Stimulated activated CD8-positive, alpha-beta memory T cell treated with anti-CD3 and anti-CD28 coated beads, Interleukin-7, amount 100 ng/mL, for 24 hours (primary cell): ENCODE measurements at places on chromosomes 3 and 15.

DNA sequence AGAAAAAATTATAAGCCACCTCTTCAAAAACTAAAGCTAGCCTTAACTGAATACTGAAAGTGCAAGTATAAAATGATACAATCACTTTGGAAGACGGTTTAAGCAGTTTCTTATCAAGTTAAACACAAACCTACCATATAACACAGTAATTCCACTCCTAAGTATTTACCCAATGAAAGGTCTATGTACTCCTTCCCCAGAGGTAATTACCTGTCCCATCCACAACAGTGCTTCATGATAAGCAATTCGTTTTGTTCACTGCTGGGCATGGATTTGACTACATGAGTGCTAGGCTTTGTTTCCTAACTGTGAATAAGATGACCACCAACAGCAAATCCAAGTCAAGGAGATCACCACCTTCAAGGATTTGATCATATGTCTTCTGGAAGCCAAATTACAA lies 4.3 kb downstream of the COX5A start:
- no peak for DNase-seq

DNA sequence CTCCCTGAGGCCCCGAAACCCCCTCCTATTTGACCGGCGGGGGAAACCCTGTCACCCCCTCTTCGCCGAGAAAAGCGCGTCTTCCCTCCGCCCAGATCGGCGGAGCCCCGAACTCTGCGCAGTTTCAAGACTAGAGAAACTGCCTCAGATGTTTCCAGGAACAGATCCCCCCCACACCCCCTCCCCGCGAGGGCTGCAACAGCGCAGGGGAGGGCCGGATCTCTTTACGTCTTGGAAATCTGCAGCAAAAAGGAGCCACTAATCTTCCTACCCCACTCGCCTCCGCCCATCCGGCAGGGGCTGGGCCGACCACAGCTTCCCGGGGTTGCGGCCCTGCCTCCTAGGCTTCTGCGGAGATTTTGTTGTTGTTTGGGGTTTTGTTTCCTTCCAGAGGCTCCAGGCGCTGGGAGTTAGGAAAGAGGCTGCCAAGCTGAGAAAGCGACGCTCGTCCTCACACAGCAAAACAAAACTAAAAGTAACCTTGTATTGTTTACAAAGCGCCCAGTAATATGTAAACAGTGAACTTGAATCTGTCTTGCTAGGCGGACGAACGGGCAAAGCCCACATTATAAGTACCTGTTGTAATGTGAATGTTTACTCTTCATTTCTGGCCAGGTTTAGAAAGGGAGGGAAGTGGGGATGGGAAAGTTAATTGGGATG lies 2.2 kb downstream of the FOXB1 start:
- DNase-seq = no peak

DNA sequence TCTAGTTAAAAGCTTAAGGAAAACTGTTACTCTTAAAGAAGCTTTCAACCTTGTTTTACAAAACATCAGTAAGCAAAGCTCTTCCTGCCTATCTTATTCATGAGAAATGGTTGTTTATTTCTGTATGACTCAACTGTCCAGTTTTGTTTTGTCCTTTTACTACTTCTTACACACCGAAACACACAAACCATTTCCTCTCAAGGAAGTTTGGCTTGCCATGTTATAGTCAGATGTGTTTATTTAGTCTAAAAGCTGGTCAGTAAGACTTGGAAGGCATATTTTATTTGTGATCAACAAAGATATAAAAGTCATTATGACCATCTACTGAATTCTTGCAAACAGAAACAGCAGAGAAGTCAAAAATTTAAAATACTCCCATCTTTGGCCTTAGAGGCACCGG lies 53.2 kb upstream of the RBSN start:
- no peak for DNase-seq

DNA sequence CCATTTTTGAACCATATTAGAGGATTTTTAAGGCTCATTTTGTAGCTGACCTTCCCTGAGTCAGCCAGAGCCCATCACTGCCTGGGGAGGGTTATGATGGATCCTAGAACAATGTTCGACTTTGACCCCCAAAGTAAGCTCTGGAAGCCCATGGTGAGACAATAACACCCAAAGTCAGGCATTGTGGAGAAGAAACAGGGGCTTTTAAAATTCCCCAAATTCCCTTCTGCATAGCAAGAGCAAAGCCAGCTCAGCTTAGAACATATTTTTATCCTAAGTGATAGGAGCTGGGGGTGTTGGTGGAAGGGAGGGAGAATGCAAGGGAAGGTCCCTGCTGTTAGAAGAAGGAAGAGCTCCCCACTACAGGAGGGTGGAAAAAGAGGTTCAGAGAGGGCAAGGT lies 4.0 kb downstream of the ITGA11 start:
- DNase-seq = no peak

DNA sequence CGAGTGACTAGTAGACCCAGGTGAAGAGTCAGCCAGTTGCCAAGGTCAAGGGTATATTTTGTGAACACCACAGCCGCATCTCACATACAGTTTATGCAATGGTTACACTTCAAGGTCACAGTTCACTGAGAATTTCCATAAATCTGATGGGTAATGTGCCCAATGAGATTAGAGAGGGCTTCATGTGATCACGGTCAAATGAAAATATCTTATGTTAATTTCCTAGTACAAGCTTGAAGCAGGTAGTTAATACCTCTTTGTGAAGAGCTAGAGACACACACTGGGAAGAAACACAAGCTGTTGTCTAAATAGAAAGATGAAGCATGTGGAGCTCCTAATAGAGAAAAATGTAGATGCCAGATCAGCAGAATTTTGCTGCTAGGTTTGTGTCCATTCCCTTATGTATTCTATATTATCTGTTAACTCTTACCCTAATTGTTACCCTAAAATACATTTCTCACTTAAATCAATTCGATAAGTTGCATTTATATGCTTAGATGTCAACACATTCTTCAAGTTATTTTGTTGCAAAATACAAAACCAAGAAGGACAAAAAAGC lies 136.0 kb downstream of the NR2F2 start:
- no peak for DNase-seq

DNA sequence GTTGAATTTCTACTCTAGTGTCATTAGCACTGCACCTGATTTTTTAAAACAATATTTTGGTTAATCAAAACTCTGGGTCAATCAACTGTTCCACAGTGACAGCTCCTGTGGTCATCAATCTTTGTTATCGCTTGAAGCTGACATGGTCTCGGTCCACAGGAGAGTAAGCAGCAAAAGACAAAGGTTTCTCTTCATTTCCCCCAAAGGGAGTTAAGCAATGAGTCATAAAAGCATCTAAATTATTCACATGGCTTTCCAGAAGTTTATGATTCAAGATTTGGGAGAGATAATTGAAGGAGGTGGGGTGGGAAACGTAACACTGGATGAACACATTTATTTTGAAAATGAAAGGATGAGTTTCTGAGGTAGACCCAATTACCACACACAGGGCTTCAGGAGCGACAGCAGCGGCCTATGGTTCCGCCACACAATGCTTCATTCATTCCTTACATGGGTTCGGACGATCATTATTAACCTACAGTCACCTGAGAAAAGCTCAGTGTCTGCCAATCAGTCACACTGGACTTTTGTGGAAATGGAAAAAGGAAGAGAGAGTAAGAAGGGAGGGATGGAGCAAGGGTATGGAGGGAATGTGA lies 505.1 kb downstream of the FHIT start:
- no peak for DNase-seq

DNA sequence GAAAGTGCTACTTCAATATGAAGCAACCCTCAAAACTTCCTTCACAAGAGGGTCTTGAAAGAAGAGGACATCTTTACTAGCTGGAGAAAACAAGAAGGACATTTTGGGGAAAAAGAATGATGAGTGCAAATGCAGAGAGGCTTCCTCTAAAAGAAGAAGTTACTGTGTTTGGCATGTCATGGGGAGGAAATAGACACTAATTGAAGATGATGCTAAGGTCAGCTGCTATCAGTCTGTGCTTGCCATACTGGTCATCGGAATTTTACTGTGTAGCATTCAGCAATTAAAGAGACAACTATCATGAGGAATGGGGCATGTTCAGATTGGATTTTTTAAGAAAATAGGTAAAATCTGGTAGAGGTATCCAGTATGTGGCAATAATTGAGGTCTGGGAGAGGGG lies 60.0 kb downstream of the THRB start:
- DNase-seq = no peak

DNA sequence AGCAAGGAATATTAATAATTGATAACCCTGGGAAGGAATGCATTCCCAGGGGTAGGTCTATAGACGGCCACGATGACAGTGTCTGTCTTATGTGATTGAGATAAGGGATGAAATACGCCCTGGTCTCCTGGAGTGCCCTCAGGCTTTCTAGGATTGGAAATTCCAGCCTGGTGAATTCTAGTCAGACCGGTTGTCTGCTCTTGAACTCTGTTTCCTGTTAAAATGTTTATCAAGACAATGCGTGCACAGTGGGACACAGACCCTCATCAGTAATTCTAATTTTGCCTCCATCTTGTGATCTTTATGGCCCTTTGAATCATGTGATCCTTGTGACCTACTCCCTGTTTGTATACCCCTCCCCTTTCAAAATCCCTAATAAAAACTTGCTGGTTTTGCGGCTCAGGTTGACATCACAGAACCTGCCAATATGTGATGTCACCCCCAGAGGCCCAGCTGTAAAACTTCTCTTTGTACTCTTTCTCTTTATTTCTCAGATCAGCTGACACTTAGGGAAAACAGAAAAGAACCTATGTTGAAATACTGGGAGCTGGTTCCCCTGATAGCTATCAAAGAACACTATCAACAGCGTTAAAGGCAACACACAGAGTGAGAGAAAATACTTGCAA lies 183.3 kb downstream of the PDE8A start:
- no peak for DNase-seq

GRCh38 chr15:90222547-90222946 lies 11.2 kb downstream of the CIB1 start:
- no peak for DNase-seq

GRCh38 chr3:105688821-105689220 lies 180.0 kb downstream of the CBLB start:
- no peak for DNase-seq

- DNase-seq = no peak
Measured at GRCh38 chr3:198070871-198071270, 110.9 kb downstream of the LMLN start.

GRCh38 chr15:85752124-85752475 lies 42.6 kb downstream of the KLHL25 start:
- DNase-seq = no peak

DNA sequence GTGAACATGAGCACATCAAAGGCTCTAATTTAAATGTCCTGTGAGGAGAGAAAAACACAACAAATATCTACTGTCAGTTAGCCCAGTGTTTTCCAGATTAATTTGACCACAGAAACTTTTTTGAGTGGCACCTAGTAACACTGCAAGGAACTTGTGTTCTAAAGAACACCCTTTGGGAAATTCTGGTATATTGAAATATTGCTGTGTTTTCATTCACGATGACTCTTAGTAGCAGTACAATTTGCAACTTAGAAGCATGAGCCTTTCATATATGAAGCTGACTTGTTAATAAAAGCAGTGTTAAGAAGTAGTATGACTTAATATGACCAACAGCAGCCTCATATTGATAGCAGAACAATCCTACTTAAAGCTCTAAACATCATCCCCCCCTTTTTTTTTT lies 32.0 kb downstream of the B3GALNT1 start:
- no peak for DNase-seq

GRCh38 chr15:73711526-73711925 lies 27.3 kb downstream of the CD276 start:
- DNase-seq = no peak

- no peak for DNase-seq
Measured at GRCh38 chr3:45509038-45509767, 85.3 kb upstream of the LIMD1 start.

DNA sequence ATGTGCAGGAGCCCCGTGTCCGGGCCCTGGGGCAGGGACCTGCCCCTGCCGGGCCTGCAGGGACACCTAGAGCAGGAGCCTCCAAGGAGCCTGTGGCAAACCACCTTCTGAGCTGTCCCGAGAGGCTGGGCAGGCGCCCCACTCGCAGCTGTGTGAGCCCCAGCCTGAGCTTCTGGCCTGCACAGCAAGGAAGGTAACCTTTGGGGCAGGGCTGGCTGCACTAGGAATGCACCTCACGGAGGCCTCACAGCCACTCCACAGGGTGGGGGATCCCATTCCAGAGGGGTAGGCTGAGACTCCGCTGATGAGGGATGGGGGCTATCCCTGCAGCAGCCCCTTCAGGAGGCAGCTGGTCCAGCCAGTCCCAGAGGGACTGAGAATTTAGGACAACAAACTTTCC lies 68.1 kb downstream of the DNAJB8 start:
- no peak for DNase-seq

- no peak for DNase-seq
Measured at GRCh38 chr15:73955326-73955725, 29.1 kb downstream of the LOXL1 start.

DNA sequence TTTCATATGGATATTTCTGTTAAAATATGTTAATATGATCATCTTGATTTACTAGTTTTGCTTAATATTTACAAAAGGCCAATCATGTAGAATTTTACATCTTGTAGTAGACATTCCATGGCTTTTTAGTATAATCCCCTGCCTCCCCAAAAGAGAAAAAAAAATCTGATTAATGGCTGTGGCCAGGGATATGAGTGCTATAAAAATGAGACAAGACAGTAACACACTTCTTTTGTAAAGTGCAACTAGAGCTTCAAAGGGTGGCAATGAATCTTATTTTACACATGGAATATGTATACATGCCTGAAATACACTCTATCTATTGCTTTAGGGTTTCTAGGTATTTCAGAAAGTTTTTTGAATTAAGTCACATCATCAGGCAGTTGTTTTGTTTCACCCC lies 112.2 kb upstream of the NANOGP8 start:
- DNase-seq = no peak

DNA sequence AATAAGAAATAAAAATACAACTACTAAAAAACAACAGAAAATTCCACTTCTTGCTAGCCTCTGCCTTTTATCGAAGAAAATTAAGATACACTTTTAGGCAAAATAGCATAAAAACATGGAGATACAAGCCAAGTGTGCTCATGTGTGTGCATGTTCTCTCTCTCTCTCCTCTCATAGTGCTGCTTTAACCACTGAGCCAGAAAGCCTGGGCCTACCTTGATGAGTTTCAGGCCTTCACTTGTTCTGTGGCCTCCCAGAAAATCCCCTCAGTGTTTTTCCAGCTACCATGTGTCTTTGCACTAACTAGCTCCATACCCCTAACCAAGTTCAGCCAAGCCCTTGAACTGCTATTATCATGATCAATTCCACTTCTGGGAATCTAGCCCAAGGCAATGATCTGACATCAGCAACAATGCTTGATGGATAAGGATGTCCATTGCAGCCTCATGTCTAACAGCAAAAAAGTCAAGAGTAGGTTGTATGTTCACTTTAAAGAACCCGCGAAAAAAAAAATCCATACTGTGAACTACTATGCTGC lies 18.1 kb downstream of the CYP11A1 start:
- no peak for DNase-seq

DNA sequence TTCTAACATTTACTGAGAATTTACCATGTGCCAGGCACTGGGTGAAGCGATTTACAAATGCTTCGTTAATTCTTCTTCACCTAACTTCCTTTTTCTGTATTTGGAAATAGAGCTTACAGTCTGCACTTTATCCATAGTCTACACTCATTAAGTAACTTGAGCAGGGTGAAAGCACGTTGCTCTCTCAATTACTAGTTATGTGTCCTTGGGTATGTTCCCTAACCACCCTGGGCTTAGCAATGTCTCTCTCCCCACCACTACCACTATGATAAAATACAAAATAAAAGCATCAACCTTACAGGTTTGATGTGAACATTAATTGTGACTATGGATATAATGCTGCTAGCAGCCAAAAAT lies 172.9 kb upstream of the SLC2A2 start:
- DNase-seq = no peak
